ENCODE measurements at places on chromosomes 2 and 18. TPM values are rescaled to one million over a fixed set of nuclear protein-coding genes. Genes with fewer than 3 reads are reported as not detected.

GRCh38 chr2:190090148-190090547, 27.6 kb upstream of the MSTN start:
- no peak for DNase-seq

- no peak for DNase-seq
Observed at GRCh38 chr2:48205137-48205798, 299.0 kb upstream of the FBXO11 start.

DNA sequence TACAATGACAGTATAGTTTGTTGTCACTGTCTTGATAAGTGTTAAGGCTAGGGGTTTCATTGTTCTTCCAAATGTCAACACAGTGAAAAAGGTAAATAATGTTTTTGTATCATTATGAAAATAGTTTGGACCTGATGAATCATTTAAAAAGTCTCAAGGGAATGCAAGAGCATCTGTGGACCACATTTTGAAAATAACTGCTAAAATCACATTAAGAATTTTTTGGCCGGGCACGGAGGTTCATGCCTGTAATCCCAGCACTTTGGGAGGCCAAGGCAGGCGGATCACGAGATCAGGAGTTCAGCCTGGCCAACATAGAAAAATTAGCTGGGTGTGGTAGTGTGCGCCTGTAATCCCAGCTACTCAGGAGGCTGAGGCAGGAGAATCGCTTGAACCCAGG, 10.3 kb downstream of the SCN1A start:
- DNase-seq = no peak

DNA sequence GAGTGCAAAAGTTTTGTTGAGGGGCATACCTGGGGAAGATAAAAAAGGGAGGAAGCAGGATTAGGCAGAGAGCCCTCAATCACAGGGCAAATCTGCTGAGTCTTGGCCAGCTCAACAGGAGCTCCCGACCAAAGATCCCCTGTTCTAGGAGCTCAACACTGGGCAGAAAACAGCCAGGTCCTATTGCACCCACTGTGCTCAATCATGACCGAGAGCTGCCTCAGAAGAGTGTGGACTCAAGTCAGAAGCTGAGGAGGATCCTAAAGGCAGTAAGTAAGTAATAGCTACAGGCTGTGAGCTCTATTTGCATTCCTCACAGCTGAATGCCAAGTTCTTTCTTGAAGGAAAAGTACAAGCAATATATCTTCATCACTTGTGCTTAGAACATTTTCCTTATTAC, 334.4 kb upstream of the NRP2 start:
- no peak for DNase-seq

COLEC11 gene
- 2.1 TPM for total RNA-seq

GRCh38 chr2:141611-142010, 95.3 kb upstream of the FAM110C start:
- DNase-seq = no peak

- DNase-seq = no peak
Observed at GRCh38 chr2:24285484-24286152, 74.7 kb downstream of the ITSN2 start.

GRCh38 chr2:230956827-230957755, 32.0 kb upstream of the GPR55 start:
- DNase-seq = peak; percentile 69

RTP5 gene
- not detected for total RNA-seq

DNA sequence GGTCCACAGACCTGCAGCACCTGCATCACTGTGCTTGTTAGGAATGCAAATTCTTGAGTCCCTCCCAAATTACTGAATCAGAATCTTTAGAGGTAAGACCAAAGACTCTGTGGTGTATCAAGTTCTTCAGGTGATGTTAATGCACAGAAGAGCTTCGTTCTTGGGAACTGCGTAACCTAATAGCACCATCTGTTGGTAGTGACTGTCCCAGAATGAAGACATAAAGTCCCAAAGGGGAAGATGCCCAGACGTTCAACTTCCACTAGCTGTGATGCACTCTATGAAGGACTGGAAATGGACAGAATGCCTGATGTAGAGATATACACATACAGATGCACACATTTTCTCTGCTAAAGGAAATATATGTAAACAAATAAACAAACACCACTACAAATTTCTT, 576.0 kb downstream of the LRP1B start:
- no peak for DNase-seq

GRCh38 chr2:173456960-173457359, 102.3 kb downstream of the CDCA7 start:
- no peak for DNase-seq

GRCh38 chr2:27347641-27348040, 8.9 kb downstream of the GTF3C2 start:
- DNase-seq = no peak

GRCh38 chr2:176094349-176094748, 1.8 kb downstream of the HOXD13 start:
- DNase-seq = no peak

GRCh38 chr2:12177455-12178288, 431.2 kb downstream of the LPIN1 start:
- DNase-seq = peak; percentile 50

GRCh38 chr18:27887287-27887686, 289.6 kb downstream of the CDH2 start:
- no peak for DNase-seq

DNA sequence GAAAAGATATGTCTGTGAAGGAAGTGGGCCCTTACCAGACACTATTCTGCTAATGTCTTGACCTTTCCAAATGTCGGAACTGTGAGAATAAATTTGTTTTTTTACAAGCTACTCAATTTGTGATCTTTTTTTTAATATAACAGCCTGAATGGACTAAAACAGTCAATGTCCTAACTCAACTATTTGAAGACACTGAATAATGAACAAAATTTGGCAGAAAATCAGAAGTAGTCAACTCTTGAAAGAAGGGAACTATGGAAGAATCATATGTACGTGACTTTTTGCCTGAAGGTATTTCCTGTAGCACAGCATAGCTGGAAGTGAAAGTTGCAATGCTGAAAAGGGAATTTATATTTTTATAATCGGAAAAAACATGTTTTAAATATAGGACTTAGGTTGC, 351.8 kb upstream of the TFPI start:
- no peak for DNase-seq

DNA sequence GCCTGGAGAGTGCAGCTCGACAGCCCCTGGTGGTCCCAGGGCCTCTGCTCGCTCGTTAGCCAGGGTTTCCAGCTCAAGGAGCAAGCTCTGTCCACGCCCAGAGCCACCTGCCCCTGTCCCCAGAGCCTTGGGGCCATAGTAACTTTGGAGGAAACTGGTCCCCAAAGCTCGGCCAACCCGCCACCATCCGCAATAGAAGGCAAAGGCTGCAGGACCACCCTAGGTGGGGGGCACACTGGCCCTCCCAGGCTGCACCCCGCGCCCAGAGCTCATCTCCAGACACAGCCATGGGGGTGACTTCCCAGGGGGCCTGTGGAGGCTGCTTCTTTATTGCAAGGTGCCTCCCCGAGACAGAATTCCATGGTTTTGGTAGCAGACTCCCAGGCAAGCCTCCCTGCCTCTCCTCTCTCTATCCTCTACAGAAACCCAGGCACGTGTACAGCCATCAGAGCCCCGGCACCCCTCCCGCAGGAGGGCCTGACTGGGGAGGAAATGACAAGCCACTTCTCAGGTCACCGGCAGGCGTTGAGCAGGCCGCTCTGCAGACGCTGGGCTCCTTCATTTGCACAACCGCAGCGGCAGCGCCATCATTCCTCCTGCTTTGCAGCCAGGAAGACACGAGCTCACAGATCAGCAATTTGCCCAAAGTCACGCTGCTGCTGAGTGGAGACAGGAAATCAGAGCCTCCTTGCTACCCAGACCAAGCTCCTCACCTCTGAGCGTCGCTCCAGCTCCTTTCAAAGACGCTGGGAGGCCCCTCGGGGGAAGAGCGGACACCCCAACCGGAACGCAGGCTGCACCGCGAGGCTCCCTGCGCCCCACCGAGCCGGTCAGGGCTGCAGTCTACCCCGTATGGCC, 80.2 kb downstream of the NDUFA10 start:
- peak; percentile 47 for DNase-seq

- DNase-seq = no peak
Observed at GRCh38 chr2:64442801-64443429, 11.0 kb upstream of the LGALSL start.

DNA sequence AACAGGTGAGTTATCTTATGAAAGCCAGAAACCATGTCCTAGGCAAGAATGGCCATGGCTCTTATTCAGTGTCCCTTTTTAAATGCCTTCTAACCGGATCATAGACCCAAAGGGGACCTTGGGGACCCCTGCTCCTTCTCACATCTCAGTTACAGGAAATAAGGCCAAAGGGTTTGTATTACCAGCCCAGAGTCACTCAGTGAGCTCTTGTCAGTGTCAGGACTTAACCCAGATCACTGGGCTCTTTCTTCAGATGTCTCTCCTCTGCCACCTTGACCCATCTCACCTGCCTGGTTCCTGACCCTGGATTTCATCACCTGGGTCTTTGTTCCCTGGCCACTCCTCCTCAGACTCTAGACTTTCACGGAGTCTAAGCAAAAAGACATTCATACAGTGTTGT, 556.7 kb downstream of the CMPK2 start:
- no peak for DNase-seq

- no peak for DNase-seq
Observed at GRCh38 chr2:176085861-176086771, 2.4 kb upstream of the EVX2 start.

Data from left ventricle myocardium superior (tissue), 1 donor.